ENCODE measurements at places on chromosomes 2 and 18.

DNA sequence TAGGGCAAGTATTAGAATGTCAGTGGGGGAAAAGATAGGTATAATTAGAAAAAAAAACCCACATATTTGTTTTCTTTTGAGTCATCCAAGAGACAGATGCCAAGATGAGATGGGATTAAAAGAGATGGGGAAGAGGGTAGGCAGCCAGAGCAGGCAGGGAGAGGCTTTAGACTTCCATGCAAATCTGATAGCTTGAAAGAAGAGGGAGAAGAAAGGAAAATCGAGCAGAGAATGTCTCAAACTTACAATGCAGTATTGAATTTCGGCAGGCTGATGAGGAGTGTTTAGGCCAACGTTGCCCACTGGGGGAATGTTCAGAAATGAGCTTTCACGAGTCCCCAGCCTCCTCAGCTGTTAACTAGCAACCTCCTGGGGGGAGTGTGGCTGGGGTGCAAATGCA, 91.3 kb downstream of the SPATS2L start:
- DNase-seq = no peak

DNA sequence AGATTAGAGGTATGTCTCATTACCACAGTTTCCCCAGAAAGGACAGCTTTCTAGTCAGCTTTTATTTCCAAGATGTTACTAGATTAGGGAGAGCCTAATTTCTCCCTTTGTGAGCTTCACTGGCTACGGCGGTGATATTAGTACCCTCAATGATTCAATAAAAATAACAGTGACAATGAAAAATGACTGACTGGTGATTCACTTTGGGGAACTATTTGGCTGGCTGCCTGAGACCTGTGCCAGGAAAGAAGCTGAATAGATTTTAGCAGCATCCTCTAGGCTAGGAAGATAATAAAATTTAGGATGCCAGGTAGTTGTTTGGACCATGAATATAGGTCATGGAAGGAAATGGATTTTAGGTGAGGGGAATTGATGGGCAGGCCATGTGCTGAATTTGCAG, 178.7 kb downstream of the FMNL2 start:
- DNase-seq = no peak

- no peak for DNase-seq
Measured at GRCh38 chr18:12748671-12749070, 45.8 kb downstream of the PSMG2 start.

DNA sequence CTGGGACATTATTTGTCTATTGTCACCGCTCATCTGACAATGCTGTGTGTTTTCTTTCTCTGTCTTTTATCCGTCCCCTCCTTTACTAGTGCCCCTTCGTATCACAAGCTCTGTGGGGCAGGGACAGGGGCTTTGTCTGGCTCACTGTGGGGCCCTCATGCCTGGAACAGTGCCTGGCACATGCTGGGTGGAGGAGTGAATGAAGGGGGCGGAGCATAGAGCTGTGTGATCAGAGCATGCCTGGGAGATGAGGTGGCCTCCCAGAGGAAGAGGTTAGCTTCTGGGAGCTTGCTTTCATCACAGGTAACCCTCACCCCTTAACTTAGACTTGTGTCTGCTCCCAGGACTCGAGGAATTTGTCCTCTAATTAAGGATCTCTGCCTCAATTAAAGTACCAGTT, 16.4 kb downstream of the MTCL1 start:
- DNase-seq = no peak

- DNase-seq = no peak
Measured at GRCh38 chr2:102061286-102061699, 69.5 kb downstream of the IL1R2 start.

DNA sequence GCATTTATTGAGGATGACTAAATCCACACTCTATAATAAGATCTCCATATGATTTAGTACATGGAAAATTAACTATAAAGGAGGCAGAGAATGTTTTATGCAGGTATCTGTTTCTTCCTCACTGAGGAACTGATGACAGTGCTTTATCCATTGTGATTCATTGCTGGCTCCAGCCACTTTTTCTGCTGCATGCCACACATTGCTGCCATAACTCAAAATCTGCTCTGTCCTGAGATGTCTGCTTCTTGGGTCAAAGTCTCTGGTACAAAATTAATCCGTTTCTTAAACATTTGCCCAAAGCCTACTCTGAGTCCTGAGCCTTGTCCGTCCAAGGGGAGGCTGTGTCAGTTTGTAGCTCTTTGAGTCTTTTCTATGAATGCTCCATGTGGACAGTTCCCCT, 15.5 kb upstream of the ARHGAP28 start:
- no peak for DNase-seq

GRCh38 chr18:58438161-58438957, 190.5 kb downstream of the ALPK2 start:
- no peak for DNase-seq

DNA sequence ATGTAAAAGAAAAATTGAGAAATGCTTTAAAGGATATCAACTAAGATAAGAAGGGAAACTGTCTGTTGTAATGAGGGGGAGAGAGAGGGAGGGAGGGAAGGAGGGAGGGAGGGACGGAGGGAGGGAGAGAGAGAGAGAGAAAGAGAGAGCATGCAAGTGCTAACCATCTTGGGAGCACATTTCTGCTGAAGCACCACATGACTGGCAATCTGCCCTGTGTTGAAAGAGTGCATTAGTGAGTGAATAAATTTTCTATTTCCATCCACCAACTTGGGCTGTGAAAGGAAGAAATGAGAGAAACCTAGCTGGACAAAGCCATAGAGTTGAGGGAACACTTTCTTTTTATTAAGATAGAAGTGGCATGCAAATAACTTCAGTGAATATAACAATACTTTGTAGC, 110.7 kb downstream of the TMX3 start:
- DNase-seq = no peak

DNA sequence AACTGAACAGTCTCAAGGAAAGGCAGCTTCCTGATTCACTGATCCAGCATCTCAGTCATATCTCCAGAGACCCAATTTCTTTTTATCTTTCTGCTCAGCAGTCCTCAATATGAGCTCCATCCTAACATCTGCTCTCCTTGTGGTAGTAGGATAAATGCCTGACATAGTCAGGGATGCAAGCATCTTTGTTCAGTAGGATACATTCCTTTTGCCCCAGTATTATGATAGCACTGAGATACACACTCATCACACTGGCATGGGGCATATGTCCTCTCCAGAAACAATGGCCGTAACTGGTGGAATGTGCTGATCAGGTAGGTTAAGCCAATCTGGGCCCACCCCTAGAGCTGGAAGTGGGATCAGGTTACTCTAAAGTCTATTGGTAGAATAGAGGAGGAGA, 207.2 kb downstream of the ETAA1 start:
- no peak for DNase-seq

DNA sequence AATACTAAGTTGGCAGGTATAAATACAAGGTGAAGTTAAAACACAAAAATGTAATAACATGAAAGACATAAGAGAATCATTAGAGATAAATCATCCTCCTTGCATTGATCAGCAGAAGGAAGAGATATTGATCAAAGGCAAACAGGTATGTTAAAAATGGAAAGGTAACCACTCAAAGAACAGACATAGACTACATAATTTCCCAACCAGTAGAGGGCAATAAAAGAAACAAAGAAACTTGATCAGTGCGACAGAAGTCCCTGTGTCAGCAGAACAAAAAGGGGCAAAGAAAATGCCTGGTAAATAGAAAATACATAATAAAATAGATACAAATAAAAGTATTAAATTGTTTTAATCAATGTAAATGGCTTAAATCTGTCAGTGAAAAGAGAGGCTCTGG, 53.6 kb downstream of the FAM228A start:
- no peak for DNase-seq

- DNase-seq = no peak
Measured at GRCh38 chr18:33583901-33584300, 5.9 kb downstream of the ASXL3 start.

- DNase-seq = no peak
Measured at GRCh38 chr18:48800876-48801727, 149.7 kb downstream of the SMAD7 start.

DNA sequence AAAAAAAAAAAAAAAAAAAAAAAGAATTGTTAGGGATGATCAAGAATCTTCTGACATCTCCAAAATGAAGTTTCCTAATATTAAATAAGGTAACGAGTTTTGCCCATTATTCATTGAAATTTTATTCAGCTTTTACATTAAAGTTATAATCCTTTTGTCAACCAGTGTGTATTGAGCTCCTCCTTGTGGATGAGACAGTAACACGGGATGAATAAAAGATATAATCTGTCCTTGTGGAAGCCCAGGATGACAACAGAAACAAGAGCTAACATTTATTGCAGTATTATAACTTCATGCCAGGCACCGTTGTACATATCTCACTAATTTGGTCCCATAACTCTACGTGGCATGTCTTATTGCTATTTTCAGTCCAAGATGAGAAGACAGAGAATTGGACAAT, 33.4 kb upstream of the SERPINB7 start:
- no peak for DNase-seq

DNA sequence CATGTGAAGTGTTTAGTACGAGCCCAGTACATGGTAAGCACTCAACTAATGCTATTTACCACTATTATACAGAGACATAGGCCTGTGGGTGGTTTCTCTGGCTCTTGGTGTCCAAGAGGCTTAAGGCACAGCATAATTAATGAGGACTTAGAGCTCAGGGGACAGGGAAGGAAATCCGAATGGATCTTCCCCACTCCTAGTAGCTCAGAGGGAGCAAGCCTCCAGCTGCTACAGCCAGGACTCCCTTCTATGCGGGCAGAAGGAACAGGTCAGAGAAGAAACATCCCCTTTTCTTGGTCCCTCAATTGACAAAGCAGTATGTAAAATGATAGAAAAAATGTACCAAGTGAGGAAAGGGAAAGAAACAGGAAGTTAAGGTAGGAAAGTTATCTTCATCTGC, 261.3 kb upstream of the STON1 start:
- no peak for DNase-seq

DNA sequence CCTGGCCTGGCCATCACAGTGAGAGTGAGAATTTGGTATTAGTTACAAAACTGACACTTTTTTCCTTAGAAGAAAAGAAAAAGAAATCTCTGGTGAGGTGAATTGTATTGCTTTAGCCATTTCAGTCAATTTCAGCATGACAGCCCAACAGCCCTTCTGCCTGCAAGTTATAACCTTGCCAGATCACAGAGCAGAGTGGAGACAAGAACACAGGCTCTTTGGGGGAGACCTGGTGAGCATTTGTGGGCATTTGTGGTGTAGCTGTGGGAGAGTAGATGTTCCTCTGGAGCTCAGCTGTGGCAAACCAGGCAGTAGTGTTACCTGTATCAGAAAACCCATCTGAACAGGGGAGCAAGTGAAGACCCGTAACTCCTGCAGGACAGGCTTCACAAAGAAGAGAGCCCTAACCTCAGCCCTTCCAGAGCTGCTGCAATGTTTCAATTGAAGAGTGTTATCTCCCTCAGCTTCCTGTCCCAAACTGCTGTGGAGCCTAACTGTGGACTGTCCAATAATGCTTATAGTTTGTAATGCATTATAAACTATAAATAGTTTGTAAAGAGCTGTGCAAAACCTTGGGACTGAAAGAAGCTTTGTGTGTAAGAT, 22.8 kb upstream of the DLX1 start:
- DNase-seq = no peak

DNA sequence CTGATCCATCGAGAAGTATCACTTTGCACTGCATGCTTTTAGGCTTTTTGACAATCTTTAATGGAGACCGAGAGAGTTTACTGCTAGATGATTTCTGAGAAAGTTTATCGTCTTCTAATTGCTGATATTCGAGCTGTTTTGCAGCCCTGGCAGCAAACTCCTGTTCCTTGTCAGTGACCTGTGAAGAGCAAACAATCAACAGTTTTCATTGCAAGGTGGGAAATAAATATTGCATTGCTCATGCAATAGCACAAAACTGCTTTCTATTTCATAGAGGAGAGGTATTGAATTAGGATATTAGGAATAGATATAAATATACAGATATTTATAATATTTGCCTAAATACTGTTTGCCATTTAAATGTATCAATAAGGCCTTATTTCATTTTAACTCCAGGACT, 65.5 kb downstream of the EPB41L3 start:
- DNase-seq = no peak

GRCh38 chr2:14967729-14968128, 335.2 kb downstream of the LRATD1 start:
- DNase-seq = no peak

DNA sequence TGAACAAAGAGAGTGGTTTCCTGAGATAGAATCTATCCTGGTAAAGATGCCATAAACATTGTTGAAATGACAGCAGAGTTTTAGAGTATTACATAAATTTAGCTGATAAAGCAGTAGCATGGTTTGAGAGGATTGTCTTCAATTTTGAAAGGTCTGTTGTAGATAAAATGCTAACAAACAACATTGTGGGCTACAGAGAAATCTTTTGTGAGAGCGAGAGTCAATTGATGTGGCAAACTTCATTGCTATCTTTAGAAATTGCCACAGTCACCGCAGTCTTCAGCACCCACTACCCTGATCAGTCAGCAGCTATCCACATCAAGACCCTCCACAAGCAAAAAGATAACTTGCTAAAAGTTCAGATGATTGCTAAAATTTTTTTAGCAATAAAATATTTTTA, 17.5 kb downstream of the VRK2 start:
- no peak for DNase-seq

- no peak for DNase-seq
Measured at GRCh38 chr2:230583581-230583980, 129.1 kb upstream of the CAB39 start.

- no peak for DNase-seq
Measured at GRCh38 chr2:96423291-96423690, 81.9 kb downstream of the NEURL3 start.

GRCh38 chr2:119525614-119526013, 1.3 kb upstream of the SCTR start:
- DNase-seq = no peak

GRCh38 chr2:42752314-42752713, 11.6 kb downstream of the OXER1 start:
- no peak for DNase-seq

DNA sequence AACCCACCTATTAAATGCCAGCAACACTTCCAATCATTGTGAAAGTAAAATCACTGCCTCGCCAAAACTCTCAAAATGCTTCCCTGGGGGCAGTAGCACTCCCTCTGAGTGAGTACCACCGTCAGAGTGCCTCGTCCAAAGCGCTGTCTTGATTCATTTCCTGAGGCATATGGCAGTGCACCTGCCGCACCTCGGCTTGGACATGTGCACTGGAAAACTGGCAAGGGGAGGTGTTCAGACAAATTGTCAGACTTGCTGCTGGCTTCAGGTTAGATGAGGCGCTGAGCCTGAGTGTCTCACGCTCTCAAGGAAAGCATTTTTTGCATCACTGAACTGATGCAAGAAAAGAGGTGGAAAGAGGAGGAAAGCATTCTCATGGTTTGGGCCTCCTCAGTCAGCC, 132.8 kb downstream of the ATL2 start:
- no peak for DNase-seq

GRCh38 chr2:53629501-53629900, 138.1 kb upstream of the CHAC2 start:
- DNase-seq = no peak

DNA sequence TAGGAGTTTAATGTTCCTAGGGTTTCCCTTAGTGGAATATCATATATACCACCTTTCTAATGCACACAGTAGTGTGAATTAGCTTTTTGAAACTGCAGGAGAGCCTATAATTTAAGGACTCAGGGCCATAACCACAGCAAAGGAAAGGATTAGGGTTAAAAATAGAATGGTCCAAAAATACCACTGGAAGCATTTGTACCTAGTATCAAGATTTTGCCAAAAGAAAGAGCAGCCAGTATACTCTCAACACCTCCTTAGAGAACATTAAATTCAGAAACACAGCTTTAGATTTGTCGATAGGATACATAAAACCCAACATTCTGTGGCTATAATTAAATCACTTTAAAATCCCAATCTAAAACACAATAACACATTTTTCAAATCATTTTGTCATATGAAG, 634.9 kb downstream of the EPHA4 start:
- DNase-seq = no peak

GRCh38 chr2:163466331-163467250, 269.2 kb downstream of the FIGN start:
- no peak for DNase-seq

Measured in activated T-cell treated with anti-CD3 and anti-CD28 coated beads for 4 hours (primary cell).